ENCODE measurements at places on chromosomes 12 and 14. TPM values are rescaled to one million over a fixed set of nuclear protein-coding genes. Genes with fewer than 3 reads are reported as not detected.

The PLCZ1 gene
- not detected for total RNA-seq

The PLEKHG7 gene
- not detected for total RNA-seq

DNA sequence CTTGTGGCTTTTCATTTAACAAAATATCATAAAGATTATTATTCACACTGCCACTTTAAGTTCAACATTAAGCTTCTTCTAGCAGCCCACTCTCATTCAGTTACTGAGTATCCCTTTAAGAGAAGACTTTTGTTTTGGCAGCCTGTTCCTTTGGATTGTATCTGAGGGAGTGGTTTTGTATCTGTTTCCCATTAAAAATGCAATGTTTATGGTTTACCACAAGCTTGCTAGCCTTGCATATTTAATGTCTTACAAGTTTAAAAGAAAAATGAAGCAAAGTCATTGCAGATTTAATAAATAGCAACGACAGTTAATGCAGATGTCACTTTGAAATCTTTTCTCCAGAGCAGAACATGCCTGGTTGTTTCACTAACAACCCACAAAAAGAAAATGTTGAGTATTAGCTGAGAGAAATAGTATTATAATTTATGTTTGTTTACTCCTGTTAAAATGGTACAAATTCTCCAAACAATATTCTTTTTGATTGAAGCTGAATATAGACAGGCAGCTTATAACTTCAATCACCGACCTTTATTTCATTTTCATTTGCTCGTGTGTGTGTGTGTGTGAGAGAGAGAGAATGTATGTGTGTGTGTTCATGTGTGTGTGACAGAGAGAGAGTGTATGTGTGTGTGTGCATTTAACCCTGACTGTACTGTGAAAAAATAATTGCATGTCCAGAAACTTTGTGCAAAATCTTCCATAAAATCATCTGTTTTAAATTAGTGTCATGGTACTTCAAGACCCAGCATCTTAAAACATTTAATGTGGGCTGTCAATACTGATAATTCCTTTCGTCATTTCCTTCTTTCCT lies 1.8 kb downstream of the DCN start:
- peak; percentile 71 for DNase-seq

DNA sequence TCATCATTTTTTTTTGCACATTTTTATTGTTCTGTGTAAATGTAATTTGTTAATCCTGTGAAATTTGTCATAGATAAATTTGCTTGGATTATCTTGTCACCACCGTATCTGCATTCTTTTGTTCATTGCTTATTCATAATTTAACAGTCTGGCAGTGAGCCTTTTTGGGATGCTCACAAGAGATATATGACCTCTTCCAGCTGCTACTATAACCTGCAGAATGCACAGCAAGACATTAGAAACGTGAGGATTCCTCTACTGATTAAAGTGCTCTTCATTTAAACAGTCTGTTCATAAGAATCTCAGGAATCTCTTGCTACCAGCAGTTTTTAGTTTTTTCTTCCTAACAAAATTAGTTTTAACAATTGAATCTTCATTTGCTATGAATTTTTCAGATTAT lies 9.1 kb downstream of the NPAS3 start:
- DNase-seq = no peak

DNA sequence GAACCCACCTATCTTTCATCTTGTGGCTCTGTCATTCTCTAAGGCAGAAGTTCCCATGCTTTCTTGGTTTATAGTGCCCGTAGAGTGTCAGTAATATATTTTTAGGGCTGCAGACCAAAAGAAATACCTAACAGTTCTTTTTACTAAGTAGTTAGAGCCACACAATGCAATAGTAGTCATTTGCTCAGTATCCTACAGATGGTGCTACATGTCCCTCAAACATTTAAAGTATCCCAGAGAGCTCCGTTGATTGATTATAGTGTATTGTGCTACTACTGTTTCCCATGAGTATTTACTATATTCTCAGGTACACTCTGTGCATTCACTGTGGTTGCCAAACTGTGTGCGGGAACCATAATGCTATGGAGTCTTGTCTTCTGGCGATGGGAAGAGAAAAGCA lies 4.7 kb upstream of the PLBD1 start:
- no peak for DNase-seq

- no peak for DNase-seq
Observed at GRCh38 chr14:99226687-99227086, 45.3 kb downstream of the BCL11B start.

DNA sequence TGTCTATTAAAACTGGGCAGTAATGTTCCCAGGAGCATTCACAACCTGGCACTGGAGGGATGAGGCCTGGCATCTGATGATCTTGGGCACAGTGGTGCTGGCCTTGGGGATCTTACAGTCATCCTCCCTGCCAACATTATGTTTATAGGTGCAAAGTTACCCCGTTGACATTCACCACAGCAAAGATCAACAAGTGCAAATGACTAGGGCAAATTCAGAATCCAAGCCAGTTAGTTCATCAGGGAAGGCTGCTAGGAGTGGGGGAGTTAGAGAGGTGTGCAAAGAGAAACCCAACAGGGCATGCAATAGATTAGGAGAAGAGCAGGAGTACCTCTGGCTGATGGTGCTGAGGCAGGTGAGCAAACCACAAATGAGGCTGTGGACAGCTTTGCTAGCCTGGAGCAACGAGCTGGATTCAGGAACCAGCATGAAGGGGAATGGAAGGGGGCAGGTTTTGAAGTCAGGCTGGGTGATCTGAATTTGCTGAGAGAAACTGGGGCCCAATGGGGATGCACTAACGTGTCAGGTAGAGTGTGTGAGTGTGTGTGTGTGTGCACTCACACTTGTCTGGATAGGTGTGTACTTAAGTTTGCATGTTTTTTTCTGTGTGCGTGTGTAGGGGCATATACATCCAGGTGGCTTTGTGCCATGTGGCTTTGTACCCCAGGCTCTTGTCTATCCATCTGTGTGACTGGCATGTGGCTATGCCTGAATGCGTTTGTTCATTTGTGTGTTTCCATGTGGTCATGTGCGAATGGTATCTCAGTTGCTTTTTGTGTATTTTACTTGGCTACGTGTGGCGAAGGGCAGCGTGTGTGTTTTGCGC lies 1.6 kb downstream of the CISTR start:
- no peak for DNase-seq

GRCh38 chr12:12691549-12691948 lies 4.4 kb downstream of the GPR19 start:
- DNase-seq = no peak

Measured in RPMI7951 (cell line).